Progenitor cell of endocrine pancreas (in vitro differentiated cells): ENCODE measurements at places on chromosomes 5 and 9.

DNA sequence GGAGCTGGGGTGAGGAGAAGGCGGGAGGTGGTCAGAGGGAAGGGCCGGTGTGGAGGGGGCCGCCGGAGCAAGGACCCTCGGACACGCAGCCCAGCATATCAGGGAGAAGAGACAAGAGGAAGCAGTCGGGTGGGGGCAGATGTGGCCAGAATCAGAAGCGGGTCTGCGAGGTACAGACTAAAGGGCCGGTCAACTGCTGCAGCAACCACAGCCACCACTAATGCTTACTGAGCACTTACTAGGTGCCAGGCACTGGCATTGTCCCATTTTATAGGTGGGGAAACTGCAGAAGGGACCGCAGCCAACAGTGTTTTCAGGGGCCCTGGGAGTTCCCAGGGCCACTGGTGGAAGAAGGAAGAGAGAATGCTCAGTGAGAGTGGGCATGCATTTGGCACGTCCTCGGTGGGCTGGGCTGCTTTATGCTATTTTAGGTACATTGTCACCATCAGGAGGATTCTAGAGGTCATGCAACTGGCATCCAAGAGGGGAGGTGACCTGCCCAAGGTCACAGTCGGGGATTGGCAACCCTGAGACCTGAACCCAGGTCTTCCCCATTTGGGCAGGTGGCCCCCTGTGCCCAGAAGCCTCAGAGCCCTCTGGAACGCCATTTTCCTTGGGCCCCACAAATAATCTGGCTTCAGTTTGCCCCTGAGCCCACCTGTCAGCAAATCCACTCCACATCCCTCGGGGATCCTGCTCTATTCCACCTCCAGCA is 53.4 kb downstream of the DUSP1 start:
- H3K4me3 ChIP-seq, result no peak overlapping the region
- H3K36me3 ChIP-seq, result no peaks in the 10 kb centered on the region
- peaks cover 24% of the 10 kb centered on the region for H3K27me3 ChIP-seq
- no peak overlapping the region for H3K27ac ChIP-seq

- H3K27ac ChIP-seq, result no peak overlapping the region
- no peaks in the 10 kb centered on the region for H3K27me3 ChIP-seq
- peaks cover 5% of the 10 kb centered on the region for H3K4me1 ChIP-seq
- H3K36me3 ChIP-seq, result no peaks in the 10 kb centered on the region
- H3K4me3 ChIP-seq, result no peak overlapping the region
These were observed 68.3 kb downstream of the SHB start for GRCh38 chr9:38000735-38001134.

GRCh38 chr9:3415906-3416305 is 109.9 kb downstream of the RFX3 start:
- H3K27ac ChIP-seq, result no peak overlapping the region
- peaks cover 1% of the 10 kb centered on the region for H3K4me1 ChIP-seq
- H3K27me3 ChIP-seq, result no peaks in the 10 kb centered on the region
- no peak overlapping the region for H3K4me3 ChIP-seq
- DNase-seq, result no peak

DNA sequence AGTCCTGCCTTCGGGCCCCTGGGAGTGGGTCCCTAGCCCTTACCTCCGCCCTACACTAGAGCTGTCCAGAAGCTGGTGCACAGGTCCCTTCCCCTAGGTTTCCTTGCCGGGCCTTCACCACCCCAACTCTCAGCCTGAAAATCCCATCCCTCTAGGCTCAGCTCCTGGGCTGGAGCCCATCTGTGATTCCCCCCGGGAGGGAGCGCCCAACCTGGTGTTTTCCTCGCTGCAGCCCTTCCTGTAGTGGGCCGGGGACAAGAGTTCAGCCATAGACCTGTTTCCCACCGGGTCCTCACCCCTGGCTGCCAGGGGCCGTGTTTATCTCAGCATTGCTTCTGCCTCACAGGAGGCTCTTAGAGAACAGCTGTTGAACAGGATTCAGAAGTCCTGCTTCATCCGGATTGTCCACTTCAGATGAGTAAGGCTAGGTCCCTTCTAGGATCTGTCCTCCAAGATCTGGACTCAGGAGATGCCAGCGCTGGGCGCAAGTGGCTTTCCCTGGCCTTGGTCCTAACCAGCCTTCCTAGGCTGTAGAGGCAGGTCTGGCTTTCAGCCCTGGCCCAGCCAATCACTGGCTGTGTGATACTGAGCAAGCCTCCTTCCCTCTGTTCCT is 965 bp downstream of the GLIPR2 start:
- H3K27ac ChIP-seq, result peak overlapping the region; percentile 86
- no peak for DNase-seq
- H3K4me1 ChIP-seq, result peaks cover 9% of the 10 kb centered on the region

GRCh38 chr5:127330116-127330515 is 39.5 kb downstream of the MEGF10 start:
- no peaks in the 10 kb centered on the region for H3K4me1 ChIP-seq
- peaks cover 7% of the 10 kb centered on the region for H3K27me3 ChIP-seq
- DNase-seq, result no peak
- H3K4me3 ChIP-seq, result no peak overlapping the region

DNA sequence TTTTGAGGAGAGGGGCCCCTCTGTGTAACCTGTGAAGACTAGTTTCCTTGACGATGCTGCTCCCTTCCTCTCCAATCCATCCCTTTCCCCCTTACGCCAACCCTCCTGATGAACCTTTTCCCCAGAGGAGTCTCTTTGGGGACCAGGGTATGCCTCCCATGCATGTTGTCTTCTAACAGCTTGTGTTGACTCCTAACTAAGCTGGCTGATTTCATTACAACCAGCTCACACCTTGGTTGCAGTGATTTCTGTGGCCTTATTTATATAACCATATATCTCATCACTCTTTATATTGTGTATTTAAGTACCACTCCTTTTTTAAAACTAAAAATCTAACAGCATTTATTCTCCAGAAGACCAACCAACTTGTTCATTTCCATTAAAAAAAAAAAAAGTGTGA is 42.5 kb downstream of the SFXN1 start:
- H3K27me3 ChIP-seq, result no peaks in the 10 kb centered on the region
- H3K27ac ChIP-seq, result no peak overlapping the region
- peaks cover 4% of the 10 kb centered on the region for H3K4me1 ChIP-seq
- H3K4me3 ChIP-seq, result no peak overlapping the region
- no peak for DNase-seq

GRCh38 chr5:30804739-30805505 is 388.6 kb upstream of the CDH6 start:
- H3K4me3 ChIP-seq, result no peak overlapping the region
- no peak overlapping the region for H3K27ac ChIP-seq
- H3K4me1 ChIP-seq, result peaks cover 6% of the 10 kb centered on the region
- DNase-seq, result no peak
- no peaks in the 10 kb centered on the region for H3K27me3 ChIP-seq
- no peaks in the 10 kb centered on the region for H3K36me3 ChIP-seq

DNA sequence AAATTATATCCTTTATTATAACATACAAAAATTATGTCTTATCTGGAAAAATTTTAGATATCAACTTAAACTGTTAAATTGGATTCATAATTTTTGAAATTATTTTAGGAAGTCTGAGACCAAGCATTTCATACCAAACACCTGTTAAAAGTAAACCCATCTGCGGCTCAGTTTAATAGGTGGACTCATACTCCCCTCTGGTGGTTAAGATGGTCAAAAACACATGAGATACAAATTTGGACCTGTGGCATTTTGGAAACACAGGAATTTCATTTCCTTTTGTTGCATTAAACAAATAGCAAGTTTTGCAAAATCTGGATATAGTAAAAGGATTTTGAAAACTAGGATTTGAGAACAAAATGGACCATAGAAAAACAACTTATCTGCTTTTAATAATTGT is 53.7 kb downstream of the RGMB start:
- no peak for DNase-seq
- H3K4me3 ChIP-seq, result no peak overlapping the region
- H3K27ac ChIP-seq, result no peak overlapping the region
- H3K4me1 ChIP-seq, result no peaks in the 10 kb centered on the region
- H3K27me3 ChIP-seq, result no peaks in the 10 kb centered on the region
- H3K36me3 ChIP-seq, result no peaks in the 10 kb centered on the region

DNA sequence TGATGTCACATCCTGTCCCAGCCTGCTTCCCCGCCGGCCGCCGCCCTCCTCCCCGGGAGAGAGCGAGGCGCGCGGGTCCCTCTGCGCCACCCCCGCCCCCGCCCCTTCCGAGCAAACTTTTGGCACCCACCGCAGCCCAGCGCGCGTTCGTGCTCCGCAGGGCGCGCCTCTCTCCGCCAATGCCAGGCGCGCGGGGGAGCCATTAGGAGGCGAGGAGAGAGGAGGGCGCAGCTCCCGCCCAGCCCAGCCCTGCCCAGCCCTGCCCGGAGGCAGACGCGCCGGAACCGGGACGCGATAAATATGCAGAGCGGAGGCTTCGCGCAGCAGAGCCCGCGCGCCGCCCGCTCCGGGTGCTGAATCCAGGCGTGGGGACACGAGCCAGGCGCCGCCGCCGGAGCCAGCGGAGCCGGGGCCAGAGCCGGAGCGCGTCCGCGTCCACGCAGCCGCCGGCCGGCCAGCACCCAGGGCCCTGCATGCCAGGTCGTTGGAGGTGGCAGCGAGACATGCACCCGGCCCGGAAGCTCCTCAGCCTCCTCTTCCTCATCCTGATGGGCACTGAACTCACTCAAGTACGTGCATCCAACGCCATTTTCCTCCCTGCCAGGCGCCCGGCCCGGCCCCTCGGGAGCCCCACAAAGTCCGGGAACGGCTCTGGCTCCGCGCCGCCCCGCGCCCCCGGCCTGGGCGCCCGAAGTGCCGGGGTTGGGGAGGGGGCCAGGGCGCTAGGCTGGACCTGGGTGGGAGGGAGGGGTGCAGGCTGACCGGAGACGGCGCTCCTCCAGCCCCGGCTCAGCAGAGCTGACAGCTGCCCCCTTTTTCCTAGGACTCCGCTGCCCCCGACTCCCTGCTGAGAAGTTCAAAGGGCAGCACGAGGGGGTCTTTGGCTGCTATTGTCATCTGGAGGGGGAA is 12.0 kb upstream of the OLFM1 start:
- H3K4me3 ChIP-seq, result no peak overlapping the region
- H3K36me3 ChIP-seq, result no peaks in the 10 kb centered on the region
- peaks cover 70% of the 10 kb centered on the region for H3K27me3 ChIP-seq
- DNase-seq, result no peak
- no peak overlapping the region for H3K27ac ChIP-seq

DNA sequence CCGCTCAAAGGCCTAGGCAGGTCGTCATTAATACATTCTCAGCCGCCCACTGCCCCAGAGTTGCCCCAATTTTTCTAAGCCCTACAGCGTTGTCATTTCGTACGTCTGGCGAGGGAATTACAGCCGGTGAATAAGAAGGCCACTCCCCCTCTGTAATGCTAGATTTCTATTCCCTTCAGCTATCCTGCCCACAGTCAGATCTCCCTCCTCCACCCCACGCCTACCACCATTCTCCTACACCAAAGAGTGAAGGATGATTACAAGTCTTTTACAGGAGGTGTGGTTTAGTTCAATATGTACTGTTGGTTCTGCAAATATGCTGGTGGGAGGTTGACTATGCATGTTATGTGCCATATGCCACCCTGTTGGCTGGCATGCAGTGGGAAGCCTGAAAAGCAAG is 83.7 kb upstream of the SMIM15 start:
- H3K4me1 ChIP-seq, result peaks cover 6% of the 10 kb centered on the region
- DNase-seq, result no peak
- no peak overlapping the region for H3K27ac ChIP-seq
- H3K4me3 ChIP-seq, result no peak overlapping the region

DNA sequence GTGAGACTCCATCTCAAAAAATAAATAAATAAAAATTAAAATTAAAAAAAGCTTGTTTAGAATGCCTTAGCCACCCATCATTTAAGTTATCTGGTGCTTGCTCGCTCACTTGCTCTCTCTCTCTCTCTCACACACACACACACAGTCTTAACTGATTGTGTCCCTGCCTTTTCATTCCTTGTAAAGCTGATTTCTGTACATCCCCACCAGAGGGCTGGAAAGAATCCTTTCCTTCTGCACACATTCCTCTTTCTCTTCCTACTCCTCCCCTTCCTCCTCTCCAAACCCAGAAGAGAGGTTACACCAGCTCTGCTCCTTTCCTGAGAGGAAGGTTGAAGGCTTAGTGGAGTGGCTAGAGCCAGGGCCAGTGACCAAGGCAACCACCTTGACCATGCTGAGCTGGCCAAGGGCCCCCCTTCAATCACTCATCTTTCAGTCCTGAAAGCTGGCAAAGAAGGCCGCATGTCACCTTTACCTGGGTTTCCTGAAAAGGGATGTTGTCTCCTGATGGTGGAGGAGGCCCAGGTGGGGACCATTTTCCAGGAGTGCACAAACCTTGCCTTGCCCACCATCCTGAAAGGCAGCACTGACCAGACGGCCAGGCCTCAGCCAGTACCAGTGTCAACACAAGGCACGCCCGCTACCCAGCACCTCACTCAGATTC is 25.6 kb downstream of the STK10 start:
- no peak for DNase-seq
- H3K4me3 ChIP-seq, result no peak overlapping the region
- no peaks in the 10 kb centered on the region for H3K36me3 ChIP-seq
- H3K27ac ChIP-seq, result no peak overlapping the region
- peaks cover 8% of the 10 kb centered on the region for H3K4me1 ChIP-seq

GRCh38 chr9:136244122-136244968 is 1.3 kb downstream of the QSOX2 start:
- peak overlapping the region; percentile 82 for H3K27ac ChIP-seq
- no peak for DNase-seq

DNA sequence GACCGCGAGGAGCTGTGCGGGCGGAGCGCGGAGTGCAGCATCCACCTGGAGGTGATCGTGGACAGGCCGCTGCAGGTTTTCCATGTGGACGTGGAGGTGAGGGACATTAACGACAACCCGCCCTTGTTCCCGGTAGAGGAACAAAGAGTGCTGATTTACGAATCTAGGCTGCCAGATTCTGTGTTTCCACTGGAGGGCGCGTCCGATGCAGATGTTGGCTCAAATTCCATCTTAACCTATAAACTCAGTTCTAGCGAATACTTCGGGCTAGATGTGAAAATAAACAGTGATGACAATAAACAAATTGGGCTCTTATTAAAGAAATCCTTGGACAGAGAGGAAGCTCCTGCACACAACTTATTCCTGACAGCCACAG is 590 bp downstream of the PCDHA6 start:
- H3K4me3 ChIP-seq, result peak overlapping the region; percentile 78
- no peaks in the 10 kb centered on the region for H3K4me1 ChIP-seq
- peaks cover 52% of the 10 kb centered on the region for H3K36me3 ChIP-seq
- peak overlapping the region; percentile 98 for H3K27ac ChIP-seq

DNA sequence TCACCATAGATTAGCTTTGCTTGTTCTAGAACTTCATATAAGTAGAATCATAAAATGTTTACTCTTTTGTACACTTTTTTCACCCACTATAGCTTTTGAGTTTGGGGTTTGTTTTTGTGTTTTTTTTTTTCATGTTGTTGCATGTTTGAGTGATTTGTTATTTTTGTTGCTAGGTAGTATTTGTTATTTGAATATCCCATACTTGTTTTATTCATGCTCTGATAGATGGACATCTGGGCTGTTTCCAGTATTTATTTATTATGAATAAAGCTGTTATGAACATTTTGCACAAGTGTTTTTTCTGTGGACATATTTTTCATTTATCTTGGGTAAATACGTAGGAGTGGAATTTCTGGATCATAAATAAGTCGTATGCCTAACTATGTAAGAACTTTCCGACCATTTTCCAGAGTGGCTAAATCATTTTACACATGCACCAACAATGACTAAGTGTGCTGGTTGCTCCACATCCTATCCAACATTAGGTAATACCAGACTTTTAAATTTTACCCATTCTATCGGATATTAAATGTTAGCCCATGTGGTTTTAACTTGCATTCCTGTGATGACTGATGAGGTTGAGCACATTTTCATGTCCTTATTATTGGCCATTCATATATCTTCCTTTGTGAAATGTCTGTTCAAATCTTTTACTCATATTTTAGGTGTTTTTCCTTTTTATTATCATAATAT is 69.1 kb upstream of the NR4A3 start:
- no peaks in the 10 kb centered on the region for H3K27me3 ChIP-seq
- no peak for DNase-seq
- no peaks in the 10 kb centered on the region for H3K4me1 ChIP-seq
- H3K4me3 ChIP-seq, result no peak overlapping the region
